Mucosa of descending colon (tissue), 3 donors: ENCODE measurements at places on chromosomes 11 and 22. TPM values are rescaled to one million over a fixed set of nuclear protein-coding genes. Genes with fewer than 3 reads are reported as not detected.

Gene SCN4B
- total RNA-seq: 1.0 TPM

Gene AMPD3
- total RNA-seq: 10.6 TPM

Gene JAM3
- 62.7 TPM for total RNA-seq

Gene HTR3A
- 4.1 TPM for total RNA-seq

Gene SYT7
- total RNA-seq: 8.2 TPM

Gene INS
- not detected for total RNA-seq

Gene CDC42EP1
- 31.5 TPM for total RNA-seq

Gene YPEL4
- 0.58 TPM for total RNA-seq

Gene PTPRJ
- total RNA-seq: 27.8 TPM

Gene NNMT
- 112 TPM for total RNA-seq

Gene OR56A4
- 0.10 TPM for total RNA-seq

Gene PRG2
- total RNA-seq: not detected

Gene CBLIF
- 0.49 TPM for total RNA-seq

Gene MRGPRX3
- total RNA-seq: not detected

Gene PHOX2A
- 2.6 TPM for total RNA-seq

Gene MIAT
- total RNA-seq: 3.3 TPM

Gene MDK
- total RNA-seq: 672 TPM

Gene ATG16L2
- total RNA-seq: 37.7 TPM

Gene TNNI2
- total RNA-seq: not detected

Gene P2RY6
- 2.8 TPM for total RNA-seq

Gene MPPED1
- 0.17 TPM for total RNA-seq

Gene CCND1
- 44.6 TPM for total RNA-seq

Gene NLRP10
- not detected for total RNA-seq

Gene SMARCB1
- 85.1 TPM for total RNA-seq

Gene MUC6
- total RNA-seq: not detected

Gene FAM180B
- not detected for total RNA-seq

Gene CNTF
- total RNA-seq: 2.0 TPM

Gene RASGRP2
- total RNA-seq: 9.7 TPM

Gene UBQLNL
- 0.49 TPM for total RNA-seq

Gene LYVE1
- 14.4 TPM for total RNA-seq

Gene RAB38
- total RNA-seq: 4.1 TPM

Gene C11orf16
- not detected for total RNA-seq

Gene SPTBN2
- 6.3 TPM for total RNA-seq

Gene GNAZ
- total RNA-seq: 25.1 TPM

Gene PRR33
- not detected for total RNA-seq

Gene LGALS12
- 0.32 TPM for total RNA-seq

Gene SCT
- total RNA-seq: 1.0 TPM

Gene CHRNA10
- total RNA-seq: 1.1 TPM

Gene EWSR1
- 176 TPM for total RNA-seq

Gene FAM181B
- 0.19 TPM for total RNA-seq

Gene SLC5A12
- total RNA-seq: 0.13 TPM

Gene CCDC89
- 6.4 TPM for total RNA-seq

Gene SERPING1
- total RNA-seq: 224 TPM

Gene CNIH2
- 1.9 TPM for total RNA-seq
